Fibroblast of villous mesenchyme (primary cell): ENCODE measurements at places on chromosomes 7 and 10.
A peak's percentile ranks its signal among the peaks of the same experiment; 100 is the strongest.

DNA sequence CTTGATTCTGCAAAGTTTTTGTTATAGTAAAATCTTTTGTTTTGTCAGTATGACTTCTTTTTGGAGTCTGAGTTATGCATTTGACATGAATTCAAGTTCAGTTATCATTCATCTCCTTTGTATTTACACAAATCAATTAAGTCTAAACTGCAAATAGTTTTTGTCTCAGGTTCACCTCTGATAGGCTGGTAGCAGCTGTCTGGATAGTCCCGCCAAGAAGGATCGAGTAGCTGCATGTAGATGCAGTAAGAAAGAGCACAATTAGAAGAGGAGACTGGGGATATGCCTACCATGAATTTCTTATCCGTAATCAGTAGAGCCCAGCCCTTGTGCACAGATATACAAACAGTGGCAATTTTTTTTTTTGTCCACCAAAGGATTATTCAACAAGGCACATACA, 392.5 kb upstream of the ETV1 start:
- no peak for DNase-seq

DNA sequence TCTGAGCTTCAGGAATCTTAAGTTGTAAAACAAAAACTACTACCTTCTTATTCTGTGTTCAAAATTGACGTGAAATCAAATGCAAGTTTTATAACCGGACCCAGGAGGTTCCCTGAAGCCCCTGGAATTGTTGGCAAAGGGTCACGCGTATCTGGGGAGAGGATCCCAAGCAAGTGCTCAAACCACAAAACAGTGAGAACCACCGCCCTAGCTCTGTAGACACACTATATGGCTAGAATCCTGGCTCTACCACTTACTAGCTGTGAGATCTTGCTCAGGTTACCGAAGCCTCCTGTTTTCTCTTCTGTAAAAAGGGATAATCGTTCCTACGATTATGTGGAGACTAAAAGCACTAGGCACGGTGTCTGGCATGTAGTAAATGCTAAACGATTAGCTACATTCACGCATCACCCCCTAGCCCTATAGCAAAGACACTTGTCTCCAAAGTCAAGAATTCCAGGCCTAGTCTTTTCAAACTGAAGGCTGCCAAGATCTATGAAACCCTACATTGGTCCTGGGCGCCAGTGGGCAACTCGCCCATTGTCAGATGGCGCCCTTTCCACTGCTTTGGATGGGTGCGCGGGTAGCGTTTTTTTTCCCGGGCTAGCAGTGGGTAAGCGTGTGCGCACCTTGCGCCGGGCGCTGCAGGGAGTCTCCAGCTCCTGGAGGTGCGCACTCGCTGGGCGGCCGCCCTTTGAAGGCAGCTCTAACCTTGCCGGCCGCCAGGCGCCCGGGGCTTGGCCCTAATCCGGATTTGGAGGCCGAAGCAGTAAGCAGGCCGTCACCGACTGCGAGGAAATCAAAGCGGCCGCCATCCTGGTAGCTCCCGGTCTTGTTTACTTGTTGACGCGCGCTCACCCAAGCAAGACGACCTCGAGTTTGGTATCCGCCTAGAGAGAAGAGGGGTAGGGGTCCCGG, 11.6 kb upstream of the NKX2-3 start:
- no peak for DNase-seq

DNA sequence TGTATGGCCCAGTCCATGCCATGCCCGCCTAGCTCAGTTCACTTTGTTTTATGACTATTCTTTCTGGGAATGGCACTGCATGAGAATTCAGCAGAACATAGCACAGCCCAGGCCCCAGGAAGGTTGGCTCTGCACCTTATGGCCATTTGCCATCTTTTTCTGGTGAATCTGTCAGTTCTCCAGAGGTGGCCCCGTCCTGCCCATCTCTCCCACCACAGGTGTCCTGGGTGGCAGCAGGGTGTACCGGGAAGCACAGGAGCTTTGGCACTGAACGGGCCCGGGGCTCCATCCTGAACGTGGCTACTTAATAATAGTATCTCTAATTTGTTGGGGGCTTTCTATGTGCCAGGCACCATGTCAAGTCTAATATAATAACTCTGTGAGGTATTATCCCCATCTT, 24.7 kb downstream of the GOLGA7B start:
- DNase-seq = no peak

- DNase-seq = no peak
Measured at GRCh38 chr7:106795084-106795876, 69.8 kb upstream of the PIK3CG start.

DNA sequence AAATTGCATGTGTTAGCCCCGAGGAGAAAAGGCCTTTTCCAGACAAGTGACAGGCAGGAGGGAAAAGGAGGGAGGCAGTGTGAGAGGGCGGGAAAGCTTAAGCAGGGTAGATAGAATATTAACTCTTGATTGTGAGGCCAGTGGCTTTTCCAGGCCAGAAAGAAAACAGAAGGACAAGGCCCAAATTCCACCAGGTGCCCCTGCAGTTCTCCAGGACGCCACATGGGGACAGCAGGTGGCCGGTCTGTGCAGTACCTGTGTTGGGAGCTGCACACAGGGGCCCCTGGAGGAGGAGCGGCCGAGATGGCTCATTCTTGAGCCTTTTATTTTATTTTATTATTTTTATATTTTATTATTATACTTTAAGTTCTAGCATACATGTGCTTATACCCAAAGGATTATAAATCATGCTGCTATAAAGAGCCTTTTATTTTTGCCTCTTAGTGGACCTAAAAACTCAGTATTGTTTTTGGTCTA, 141.3 kb upstream of the KLF14 start:
- peak; percentile 55 for DNase-seq

- DNase-seq = no peak
Measured at GRCh38 chr7:87173471-87173870, 21.2 kb downstream of the DMTF1 start.

DNA sequence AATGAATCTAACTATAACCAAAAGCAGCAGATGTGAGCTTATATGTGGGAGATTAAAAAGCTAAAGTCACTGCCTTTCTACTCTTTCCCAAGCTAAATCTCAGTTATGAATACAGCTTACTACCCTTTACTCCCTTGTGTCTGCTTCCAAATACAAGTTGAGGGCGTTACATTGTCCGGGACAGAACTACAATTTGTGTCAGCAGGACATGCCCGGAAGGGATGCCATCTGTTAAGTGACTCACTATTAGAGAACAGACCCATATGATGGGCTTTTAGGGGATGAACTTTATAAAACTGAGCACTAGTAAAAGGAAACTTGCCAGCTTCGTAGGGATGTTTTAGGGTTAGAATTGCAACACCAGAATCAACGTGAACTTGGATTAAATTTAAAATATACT, 299.7 kb upstream of the CSTF2T start:
- DNase-seq = no peak

- no peak for DNase-seq
Measured at GRCh38 chr10:15322356-15322755, 48.7 kb downstream of the FAM171A1 start.

GRCh38 chr7:490461-491291, 29.0 kb downstream of the PDGFA start:
- no peak for DNase-seq

GRCh38 chr7:113392841-113393540, 274.6 kb upstream of the SMIM30 start:
- DNase-seq = no peak

DNA sequence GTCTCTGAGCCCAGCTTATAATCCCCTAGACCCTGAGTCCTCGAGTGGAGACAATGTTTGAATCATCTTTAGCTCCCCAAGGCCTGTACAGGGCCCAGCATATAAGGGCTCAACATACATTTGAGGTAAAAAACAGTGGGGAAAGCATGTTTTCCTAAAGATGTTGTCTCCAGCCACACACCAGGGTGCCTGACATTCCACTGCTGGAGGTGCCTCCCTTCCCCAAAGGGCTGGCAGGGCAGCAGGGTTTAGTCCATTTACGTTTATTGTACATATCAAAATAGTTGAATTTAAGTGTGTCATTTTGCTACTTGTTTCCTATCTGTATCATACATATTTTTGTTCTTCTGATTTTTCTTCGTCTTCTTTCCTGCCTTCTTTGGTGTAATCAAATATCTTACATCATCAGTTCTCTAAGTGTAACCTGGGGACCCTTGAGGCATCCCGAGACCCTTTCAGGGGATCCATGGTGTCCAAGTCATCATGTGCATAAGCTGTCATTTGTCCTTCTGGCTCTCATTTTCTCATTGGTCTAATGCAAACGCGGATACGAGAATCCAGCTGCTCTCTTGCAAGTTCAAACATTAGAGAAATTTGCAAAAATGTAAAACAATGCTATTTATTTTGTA, 101.6 kb downstream of the PDGFA start:
- no peak for DNase-seq

DNA sequence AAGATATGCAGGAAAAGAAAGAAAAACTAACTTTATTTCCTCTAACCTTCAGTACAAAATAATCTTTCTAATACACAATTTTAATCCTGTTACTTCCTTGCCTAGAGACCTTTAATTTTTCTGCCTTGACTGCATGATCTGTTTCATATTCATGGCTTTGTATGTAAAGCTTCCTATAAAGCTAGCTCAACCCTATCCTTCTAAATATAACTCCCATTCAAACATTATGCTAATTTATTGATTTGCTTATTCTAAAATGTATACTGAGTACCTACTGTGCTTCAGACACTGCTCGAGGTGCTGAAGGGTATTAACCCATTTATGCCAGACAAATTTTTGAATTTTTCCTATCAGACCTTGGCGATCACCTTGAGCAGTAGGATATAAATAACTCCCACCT, 47.6 kb downstream of the SEMA3C start:
- no peak for DNase-seq

DNA sequence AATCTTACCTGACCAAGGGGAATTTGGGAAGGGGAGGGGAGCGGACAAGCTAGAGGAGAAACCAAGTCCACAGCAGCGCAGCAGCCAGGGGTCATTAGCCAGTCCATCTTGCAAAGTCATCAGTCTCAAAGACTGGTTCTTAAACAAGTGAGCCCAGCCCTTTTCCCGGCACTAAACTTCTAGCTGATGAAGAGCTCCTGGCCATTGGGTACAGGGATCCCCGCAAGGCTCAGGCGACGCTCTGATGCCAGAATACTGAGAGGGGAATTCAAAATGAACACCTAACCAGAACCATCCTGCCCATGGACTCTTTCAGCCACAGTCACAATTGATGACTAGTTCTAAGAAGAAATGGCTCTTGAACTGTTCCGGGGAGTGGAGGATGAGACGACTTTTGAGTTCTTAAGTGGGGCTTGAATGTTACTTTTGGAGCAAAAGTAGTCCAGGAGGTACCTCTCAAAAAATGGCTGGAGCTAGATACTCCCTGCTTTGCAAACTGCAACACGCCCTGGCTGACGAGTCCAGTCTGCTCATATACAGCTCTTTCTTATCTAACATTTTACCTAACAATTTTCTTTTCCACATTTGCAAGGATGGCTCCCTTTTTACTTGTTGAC, 2.5 kb upstream of the TWIST1 start:
- no peak for DNase-seq

GRCh38 chr10:124366343-124366742, 52.4 kb downstream of the OAT start:
- DNase-seq = no peak

DNA sequence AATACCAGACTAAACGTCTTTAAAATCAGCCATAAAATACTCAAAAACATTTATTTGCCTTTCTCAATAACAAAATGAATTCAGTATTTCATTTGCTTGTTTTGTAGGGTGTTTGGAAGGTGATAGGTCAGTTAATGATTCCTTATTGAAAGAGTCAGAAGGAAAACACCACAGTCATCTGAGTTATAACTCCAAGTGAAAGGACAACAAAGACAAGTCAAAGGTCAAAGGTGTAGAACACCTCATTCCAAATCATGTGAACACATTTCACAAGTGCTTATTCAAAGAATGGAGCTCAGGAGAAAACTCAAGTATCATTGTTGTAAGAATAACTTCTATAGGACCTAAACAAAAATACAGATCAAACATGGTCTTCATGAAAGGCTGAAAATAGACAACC, 318.6 kb upstream of the PHF14 start:
- DNase-seq = no peak

GRCh38 chr7:11343136-11343535, 369.5 kb downstream of the PHF14 start:
- DNase-seq = no peak

DNA sequence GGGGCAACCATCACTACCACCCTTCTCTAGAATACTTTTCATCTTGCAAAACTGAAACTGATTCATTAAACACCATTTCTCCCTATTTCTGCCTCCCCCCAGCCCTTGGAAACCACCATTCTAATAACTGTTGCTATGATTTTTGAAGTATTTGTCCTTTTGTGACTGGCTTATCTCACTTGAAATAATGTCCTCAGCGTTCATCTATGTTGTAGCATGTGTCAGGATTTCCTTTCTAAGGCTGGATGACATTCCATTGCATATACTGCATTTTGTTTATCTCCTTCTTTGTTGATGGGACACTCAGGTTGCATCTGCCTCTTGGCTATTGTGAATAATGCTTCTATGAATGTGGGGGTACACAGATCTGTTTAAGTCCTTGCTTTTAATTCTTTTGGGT, 327.6 kb upstream of the ZNF32 start:
- no peak for DNase-seq

GRCh38 chr7:37385787-37386186, 62.9 kb downstream of the ELMO1 start:
- DNase-seq = no peak

GRCh38 chr10:116765648-116766081, 23.3 kb upstream of the HSPA12A start:
- no peak for DNase-seq

DNA sequence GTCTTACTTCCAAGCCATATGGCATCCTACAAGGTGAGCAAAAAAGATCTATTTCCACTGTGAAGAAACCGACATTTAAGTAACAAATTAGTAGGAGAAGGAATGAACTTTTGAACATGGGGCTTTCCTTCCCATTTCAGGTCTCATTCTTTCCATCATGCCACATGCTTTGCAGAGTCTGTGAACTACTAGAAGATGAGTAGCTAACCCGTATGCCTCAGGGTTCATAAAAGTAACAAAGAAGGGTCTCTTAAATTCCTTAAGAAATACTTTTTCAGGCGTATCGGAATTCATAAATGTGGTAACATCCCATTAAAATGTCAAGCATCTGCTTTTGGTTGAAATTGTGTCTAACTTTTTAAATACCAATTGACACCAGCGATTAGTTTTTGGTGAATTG, 81.3 kb upstream of the TNS3 start:
- DNase-seq = no peak

- DNase-seq = no peak
Measured at GRCh38 chr7:156604311-156604710, 36.3 kb upstream of the RNF32 start.

- DNase-seq = no peak
Measured at GRCh38 chr7:12637819-12638592, 49.4 kb upstream of the ARL4A start.

DNA sequence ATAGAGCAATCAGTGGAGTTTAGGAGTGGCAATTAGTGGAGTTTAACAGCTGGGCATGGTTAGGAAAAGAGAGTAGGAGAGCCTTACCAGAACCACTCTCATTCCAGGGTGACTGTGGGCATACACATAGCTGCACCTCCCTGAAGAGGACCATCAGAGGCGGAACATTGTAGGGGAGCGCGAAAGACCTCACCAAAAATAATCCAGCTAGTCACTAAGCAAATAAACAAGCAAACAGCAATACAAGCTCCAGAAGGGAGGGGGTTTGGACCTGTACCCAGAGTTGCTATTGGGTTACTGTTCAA, 4.1 kb upstream of the NACAD start:
- DNase-seq = no peak

- peak; percentile 29 for DNase-seq
Measured at GRCh38 chr7:4799508-4800268, 24.3 kb downstream of the AP5Z1 start.
